Activated T-cell treated with anti-CD3 and anti-CD28 coated beads for 24 hours (primary cell): ENCODE measurements at places on chromosomes 1 and 21.

DNA sequence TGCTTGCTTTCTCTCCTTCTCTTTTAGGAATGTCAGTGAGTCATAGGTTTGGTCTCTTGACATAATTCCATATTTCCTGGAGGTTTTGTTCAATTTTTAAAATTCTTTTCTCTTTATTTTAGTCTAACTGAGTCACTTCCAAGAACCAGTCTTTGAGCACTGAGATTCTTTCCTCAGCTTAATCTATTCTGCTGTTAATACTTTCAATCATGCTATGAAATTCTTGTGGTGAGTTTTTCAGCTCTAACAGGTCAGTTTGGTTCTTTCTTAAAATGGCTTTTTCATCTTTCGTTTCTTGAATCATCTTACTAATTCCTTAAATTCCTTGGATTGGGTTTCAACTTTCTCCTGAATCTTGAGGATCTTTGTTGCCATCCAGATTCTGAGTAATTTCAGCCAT is 321.0 kb downstream of the PTBP2 start:
- no peak for DNase-seq

- no peak for DNase-seq
These were observed 147.3 kb downstream of the KAZN start for GRCh38 chr1:14745789-14746188.

DNA sequence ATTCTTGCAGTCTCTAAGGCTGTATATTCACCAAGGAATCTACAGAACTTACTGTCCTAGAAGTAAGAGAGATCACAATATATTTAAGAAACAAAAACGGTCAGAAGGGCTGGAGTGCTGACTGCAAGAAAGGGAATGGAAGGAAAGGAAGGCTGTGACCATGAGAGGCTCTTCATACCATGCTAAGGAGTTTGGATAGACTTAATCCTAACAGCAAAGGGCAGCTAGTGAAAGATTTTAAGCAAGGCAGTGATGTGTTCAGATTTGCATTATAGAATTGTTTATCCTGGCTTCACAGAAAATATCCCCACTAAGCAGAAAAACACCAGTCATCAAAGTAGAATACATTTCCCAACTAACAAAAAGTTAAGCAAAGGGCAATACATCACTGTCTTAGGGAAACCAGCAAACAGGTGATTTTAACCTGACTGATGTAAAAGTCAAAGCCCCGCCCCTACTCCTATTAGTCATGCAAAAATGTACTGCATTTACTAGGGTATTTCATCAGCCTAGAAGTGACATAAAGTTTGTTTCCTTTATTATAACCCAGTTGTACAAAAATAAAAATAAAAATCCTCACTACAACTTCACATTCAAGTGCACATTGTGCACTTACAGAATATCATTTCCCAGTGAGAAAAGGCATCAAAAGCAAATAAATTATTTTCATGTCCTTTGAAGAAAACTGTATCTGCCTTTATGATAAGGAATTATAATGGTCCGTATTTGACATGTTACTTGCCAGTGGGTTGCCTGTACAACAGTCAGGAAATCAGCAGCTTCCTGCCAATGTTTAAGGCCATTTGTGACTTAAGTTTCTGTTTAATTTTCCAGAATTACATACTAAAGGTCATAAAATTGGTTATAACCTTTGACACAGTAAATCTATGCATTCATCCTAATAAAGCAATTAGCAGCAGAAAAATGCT is 17.2 kb downstream of the JAK1 start:
- DNase-seq, result peak; percentile 20

DNA sequence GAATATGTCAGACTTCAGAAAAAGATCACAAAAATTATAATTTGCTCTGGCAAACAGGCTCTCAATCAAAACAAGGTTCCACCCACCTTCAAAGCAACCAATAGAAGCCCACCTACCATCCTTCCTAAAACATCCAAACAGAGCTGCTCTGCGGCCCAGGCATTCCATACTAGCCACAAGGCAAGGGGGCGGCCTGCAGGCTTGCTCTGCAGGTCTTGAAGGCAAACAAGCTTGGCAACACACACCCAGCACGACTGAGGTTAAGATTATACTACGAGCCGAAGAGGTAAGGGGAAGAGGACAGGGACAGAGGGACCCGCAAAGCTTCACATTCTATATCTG is 207.3 kb downstream of the SLC45A1 start:
- no peak for DNase-seq

- no peak for DNase-seq
These were observed 41.5 kb downstream of the SNX7 start for GRCh38 chr1:98702976-98703375.

DNA sequence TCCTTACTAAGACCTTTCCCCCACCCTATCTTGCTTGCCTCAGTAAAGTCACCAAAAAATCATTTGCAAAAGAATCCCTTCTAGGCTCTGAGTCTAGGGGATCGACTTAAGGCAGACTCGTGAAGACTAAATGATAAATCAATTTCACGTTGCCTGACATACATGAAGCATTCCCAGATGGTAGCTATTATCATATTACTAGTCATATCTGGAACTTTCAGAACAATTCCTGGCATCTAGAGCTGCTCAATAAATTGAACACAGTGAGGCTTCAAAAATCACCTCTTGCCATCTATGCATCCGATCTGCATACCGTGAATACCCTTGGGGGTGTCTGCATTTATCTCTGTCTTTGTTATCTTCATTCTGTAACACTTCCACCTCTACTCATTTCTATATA is 49.6 kb upstream of the DAB1 start:
- no peak for DNase-seq

DNA sequence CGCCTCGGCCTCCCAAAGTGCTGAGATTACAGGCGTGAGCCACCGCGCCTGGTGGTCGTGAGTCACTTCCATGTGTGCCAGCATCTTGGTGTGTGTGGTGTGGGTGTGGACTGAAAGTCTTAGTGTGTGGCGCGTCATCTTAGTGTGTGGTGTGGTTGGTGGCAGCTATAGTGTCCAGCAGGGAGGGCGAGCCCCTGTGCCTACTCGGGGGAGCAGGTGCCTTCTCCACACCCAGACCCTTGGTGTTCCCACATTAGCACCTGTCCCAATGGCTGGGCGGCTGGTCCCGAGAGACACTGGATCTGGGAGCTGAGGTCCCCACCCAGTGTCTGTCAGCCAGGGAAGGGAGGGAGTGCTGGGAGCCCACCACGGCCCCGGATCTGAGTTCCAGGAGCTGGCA is 2.8 kb downstream of the SCNN1D start:
- DNase-seq, result no peak
